Activated CD4-positive, alpha-beta T cell treated with anti-CD3 and anti-CD28 coated beads for 24 hours (primary cell): ENCODE measurements at places on chromosomes 13 and 19.

GRCh38 chr19:38849860-38850435 lies at the start of gene HNRNPL:
Gene HNRNPL, minus strand, starts transcription at chr19:38849986. Its CDS starts 20 bp downstream, at chr19:38849966.
- peak; percentile 98 for DNase-seq

- DNase-seq, result no peak
Measured at GRCh38 chr13:82747291-82747690, 1135.0 kb downstream of the SLITRK1 start.

DNA sequence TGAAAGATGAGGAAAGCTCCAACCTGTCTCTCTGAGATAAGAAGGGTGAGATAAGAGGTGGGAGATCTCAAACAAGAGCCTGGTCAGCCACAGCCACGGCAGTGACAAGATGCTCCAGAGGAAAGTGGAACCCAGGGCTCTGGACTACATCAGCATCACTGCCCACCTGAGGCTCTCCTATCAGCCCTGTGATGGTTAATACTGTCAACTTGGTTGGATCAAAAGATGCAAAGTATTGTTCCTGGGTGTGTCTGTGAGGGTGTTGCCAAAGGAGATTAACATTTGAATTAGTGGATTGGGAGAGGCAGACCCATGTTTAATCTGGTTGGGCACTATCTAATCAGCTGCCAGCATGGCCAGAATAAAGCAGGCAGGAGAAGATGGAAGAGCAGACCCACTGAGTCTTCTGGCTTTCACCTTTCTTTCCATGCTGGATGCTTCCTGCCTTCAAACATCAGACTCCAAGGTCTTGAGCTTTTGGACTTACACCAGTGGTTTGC lies 476.6 kb upstream of the NBEA start:
- no peak for DNase-seq

DNA sequence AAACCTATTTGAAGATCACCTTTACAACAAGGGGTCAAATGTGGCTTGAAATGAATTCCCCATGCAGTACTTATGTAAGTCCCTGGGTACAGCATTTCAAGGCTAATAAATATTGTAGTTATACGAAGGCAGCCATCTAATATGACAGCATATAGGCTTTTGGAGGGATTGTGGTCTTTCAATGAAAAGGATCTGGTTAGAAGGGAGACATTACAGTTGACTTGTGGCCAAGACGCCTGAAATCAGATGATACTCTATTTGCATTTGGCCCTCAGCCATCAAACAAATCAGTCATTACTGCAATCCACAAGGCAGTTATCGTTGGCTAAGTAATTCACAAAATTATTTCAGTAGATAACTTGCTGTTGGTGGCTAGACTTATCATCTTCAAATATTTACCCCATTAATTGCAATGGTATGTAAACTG lies 242.7 kb downstream of the DCLK1 start:
- no peak for DNase-seq
